ENCODE measurements at places on chromosomes 13 and 19.

DNA sequence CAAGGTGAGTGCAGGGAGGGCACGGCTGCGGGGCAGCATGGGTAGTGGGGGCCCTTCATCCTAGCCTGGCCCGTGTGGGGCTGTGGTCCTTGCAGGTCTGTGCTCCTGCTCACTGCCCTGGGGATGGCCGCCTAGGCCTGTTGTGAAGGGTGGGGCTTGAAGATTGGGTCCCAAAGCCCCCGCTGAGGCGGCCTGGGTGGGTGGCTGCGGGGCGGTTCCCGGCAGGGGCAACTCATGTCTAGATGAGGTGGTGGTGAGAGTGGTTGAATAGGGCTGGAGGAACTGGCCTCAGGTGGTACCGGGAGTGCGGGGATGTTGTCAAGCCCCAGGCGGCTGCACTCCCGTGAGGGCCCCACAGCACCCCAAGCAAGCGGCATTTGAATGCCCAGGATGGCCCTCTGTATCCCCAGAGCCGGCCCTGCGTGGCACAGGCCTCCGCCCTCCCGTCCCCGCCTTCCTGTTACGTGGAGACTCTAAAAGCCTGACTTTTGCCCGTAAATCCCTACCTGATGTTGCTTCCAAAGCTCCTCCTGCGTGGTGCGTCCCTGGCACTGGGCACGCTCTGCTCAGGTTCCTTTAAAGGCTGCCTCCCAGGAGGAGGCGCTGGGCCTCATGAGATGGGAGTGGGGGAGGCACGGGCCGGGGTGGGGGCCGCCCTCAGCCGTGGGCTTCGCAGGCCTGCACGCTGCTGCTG is 15.0 kb downstream of the SPPL2B start:
- DNase-seq = no peak

- DNase-seq = no peak
These were observed 12.4 kb downstream of the CHAF1A start for GRCh38 chr19:4414800-4415321.

DNA sequence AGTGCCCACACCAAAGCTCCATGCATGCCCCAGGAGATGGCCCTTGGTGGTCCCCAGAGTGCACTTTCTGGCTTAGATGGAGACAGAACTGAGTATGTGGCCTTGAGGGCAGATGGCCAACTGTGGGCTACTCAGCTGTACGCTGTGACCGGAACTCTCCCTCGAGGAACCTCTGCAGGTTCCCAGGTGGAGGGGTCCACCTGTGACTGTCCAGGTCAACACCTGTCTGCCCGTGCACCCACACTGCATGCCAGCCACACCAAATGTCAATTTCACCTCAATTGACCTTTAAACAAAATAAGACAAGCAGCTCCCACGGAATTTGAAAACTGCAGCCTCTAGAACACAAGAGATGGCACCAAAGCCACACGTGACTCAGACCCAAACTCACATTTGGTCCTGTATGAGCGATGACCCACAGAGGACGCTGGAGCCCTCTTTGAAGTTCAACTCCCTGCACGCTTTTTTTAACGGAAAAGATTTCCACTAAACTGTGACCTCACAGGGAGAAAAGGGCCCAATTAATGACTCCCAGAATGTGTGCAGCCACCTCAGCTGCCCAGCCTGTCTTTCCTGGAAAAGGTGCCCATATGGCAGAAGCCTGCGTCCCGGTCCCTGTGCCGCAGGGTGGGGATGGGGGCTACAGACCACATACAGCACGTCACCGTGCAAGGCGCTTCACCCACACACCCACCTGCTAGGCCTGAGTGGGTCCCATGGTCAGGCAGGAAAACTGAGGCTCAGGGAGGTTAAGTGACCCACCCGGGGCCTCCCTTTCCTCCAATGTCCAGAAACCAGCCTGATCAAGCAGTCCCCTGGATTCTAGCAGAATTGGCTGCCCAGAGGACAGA is 47.7 kb downstream of the KLF2 start:
- no peak for DNase-seq

- DNase-seq = no peak
These were observed 2.8 kb downstream of the FXYD3 start for GRCh38 chr19:35118268-35119020.

DNA sequence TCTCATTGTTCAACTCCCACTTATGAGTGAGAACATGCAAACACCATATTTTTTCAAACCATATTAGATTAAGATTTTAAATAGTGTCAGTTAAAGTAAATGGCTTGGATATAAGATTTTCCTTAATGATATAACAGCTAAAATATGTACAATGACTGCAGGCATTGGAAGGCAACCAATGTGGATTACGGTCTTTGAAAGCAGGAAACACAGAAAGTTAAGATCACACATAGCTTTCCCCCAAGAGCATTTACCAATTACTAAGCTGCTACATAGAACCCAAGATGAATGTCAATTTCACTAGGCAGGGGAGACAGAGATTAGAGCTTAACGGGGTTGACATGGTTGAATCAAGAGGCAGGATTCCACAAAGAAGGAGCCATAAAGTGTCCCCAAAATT is 173.2 kb upstream of the TRPC4 start:
- DNase-seq = no peak

GRCh38 chr19:56333506-56333905 is 18.9 kb upstream of the ZSCAN5A start:
- DNase-seq = peak; percentile 44

DNA sequence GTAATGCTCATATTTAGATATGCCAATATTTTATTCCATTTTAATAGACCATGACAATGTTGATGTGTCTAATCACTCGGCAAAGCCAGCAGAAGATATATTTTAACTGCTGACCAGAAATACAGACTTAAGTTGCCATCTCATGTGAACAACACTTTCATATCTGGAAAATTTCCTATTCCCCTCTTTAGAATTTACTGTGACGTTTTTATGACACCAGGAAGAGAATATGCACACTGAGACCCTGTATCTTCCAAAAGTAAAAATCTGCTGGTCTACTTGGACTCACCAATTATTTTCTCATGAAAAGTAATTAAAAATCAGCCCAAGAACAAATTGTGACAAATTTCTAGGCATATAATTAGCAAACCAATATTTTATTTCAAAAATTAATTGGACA is 2.1 kb downstream of the PROSER1 start:
- no peak for DNase-seq

DNA sequence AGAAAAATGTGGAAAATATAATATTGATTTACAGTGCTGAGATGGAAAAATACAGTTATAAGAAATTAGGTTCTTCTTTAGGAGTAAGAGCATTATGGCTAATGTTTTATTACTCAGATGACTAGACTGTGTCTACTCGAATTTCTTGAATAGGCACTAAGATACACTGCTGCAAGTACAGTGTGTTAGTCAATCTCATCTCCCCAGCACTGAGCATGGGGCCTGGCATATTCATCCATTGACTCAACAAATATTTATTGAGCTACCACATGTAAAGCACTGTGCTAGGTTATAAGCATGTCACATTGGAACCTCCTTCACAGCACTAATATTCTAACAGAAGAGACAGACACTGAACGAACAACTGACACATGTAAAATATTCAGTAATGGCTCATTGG is 242.5 kb upstream of the GPC6 start:
- no peak for DNase-seq

DNA sequence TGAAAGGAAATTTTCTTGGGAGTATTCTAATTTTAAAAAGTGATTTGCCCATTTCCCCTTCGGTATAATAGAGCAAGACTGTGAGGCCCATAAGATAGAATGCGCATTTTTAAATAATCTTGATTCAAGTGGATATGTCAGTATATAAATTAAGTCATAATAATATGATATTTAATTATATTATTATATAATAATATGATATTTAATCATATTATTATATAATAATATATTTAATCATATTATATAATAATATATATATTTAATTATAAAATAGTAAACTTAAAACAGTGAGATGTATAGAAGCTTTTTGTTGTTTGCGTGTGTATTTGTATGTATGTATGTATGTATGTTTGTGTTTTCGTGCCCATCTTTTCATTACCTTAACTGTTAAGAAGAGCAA is 682.5 kb downstream of the PCDH9 start:
- no peak for DNase-seq

GRCh38 chr13:80259159-80259558 is 81.8 kb downstream of the SPRY2 start:
- no peak for DNase-seq

GRCh38 chr19:48615231-48616040 is 560 bp upstream of the FAM83E start:
- no peak for DNase-seq

- peak; percentile 11 for DNase-seq
These were observed 516.0 kb downstream of the DCT start for GRCh38 chr13:93963266-93964145.

DNA sequence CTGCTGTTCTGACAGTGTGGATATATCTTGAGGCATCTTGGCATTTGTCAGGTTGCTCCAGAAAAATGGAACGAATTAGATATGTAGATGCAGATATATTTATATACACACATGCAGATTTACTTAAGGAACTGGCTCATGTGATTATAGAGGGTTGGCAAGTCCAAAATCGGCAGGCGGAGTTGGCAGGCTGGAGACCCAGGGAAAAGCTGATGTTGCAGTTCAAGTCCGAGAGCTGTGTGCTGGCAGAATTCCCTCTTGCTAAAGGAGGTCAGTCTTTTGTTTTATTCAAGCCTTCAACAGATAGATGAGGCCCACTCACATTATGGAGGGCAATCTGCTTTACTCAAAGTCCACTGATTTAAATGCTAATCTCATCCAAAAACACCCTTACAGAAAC is 24.4 kb upstream of the CSNK1A1L start:
- DNase-seq = no peak

GRCh38 chr13:30664689-30665275 is 47.1 kb downstream of the USPL1 start:
- DNase-seq = no peak

DNA sequence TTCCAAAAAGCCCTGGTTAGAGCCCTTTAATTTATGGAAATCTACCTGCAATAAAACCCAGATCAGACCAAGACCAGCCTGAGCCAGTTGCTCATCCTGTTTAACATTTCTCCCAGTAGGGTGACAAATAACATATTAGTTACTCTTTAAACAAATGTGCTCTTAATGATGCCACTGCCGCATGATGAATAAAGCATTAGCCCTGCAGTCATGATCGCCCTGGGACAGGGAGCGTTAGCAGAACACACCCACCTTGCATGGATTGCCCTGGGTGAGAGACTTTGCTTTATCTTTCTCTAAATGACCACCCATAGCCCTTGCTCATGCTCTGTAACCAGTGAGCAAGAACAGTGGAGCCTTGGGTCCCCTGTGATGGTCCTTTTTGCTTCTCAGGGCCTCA is 362.4 kb downstream of the ENOX1 start:
- peak; percentile 20 for DNase-seq

DNA sequence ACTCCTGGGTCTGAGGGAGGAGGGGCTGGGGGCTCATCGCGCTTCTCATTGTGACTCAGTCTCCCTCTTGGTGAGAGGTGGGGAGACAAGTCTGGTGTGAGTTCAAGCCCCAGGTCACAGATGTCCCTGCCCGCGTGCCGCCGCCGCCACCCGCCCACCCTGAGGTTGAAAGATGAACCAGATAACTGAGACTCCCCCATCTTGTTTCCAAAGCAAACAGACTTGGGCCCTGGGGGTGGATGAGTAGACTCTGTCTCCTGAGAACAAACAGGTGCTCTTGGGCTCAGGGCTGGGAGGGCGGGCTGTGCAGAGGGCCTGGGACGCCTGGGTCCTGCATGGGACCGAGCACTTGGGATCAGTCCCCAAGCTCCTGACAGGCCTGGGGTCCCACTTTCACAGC is 567 bp downstream of the SBK2 start:
- no peak for DNase-seq

DNA sequence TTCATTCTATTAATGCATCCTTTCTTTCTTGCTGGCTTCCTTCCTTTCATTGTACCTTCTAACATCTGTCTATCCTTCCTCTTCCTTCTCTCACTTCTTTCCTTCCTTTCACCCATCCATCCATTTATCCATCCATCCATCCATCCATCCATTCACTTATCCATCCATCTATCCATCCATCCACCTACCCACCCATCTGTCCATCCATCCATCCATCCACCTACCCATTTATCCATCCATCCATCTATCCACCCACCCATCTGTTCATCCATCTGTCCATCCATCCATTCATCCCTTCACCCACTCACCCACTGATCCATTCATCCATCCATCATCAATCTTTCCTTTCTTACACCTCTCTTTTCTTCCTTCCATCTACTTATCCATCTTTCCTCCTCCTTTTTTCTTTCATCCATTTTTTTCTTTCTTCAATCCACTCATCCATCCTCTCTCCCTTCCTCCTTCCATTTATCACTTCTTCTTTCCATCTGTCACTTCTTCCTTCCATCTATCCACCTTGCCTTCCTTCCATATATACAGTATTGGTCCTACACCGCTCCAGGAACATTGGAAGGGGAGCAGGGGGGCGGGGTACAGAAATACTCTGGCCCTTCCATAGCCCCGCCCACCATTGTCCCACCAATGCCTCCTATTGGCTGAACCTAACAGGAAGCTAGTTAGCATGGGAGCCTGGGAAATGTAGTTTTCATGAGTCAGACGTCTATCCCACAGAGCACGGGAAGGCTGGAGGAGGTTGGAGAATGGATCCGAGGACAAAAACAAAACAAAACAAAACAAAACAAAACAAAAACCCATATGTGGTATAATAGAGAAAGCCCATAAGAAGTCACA is 45.9 kb downstream of the MBD3L1 start:
- DNase-seq = no peak

- DNase-seq = no peak
These were observed 41.8 kb downstream of the UGGT2 start for GRCh38 chr13:96011291-96011872.

DNA sequence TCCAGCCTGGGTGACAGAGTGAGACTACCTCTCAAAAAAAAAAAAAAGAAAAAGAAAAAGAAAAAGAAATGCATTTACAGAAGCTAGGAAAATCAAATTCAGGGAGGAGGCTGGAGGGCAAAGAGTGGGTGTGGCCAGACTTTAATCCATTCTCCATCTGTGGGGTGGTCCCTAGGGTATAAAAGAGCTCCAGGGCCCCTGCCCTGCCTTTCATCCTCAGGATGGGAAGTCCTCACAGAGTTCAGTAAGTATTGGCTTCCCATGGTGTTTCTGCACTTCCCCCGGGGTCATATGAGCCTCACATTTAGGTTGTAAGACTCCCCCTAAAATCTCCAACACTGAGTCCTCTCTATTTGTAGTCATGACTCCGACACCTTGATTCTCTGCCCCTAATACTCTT is 33.0 kb downstream of the DPRX start:
- DNase-seq = no peak

GRCh38 chr19:19514215-19514657 is 1.1 kb downstream of the TSSK6 start:
- DNase-seq = no peak

Data from NCI-H2081 (cell line).